ENCODE measurements at places on chromosomes 4 and X. TPM values are rescaled to one million over a fixed set of nuclear protein-coding genes. Genes with fewer than 3 reads are reported as not detected.

GPR50 gene
- 0.24 TPM for total RNA-seq

PPP2R2C gene
- total RNA-seq, result 13.1 TPM

GRCh38 chr4:117626664-117627063 lies 407.6 kb upstream of the NDST3 start:
- no peak overlapping the region for H3K27ac ChIP-seq
- no peaks in the 10 kb centered on the region for H3K27me3 ChIP-seq
- H3K4me1 ChIP-seq, result peaks cover 8% of the 10 kb centered on the region
- H3K36me3 ChIP-seq, result no peaks in the 10 kb centered on the region
- DNase-seq, result no peak
- H3K4me3 ChIP-seq, result no peak overlapping the region

- no peak overlapping the region for H3K27ac ChIP-seq
- DNase-seq, result no peak
- no peak overlapping the region for H3K4me3 ChIP-seq
- H3K27me3 ChIP-seq, result no peaks in the 10 kb centered on the region
- no peaks in the 10 kb centered on the region for H3K4me1 ChIP-seq
- H3K36me3 ChIP-seq, result no peaks in the 10 kb centered on the region
Measured at GRCh38 chr4:133323670-133324069, 174.6 kb downstream of the PCDH10 start.

DNA sequence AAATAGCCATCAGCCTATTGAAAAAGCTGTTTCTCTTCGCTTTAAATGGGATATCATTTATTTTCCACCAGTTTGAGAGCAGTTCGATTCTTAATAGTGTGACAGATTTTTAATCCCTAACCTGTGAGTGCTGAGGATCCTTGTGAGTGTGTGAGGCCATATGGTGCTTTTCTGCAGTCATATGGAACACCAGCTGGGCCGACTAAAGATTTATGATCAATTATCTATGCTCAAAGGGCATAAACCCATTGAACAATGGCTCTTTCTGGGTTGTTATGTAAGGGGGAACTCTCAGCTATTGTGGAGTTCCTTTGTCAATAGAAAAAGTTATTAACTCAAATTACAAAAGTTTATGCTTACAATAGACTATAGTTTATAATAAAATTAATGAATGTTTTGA lies 1003.6 kb downstream of the FAT4 start:
- DNase-seq, result no peak
- no peaks in the 10 kb centered on the region for H3K36me3 ChIP-seq
- H3K27me3 ChIP-seq, result no peaks in the 10 kb centered on the region
- no peak overlapping the region for H3K4me3 ChIP-seq

DNA sequence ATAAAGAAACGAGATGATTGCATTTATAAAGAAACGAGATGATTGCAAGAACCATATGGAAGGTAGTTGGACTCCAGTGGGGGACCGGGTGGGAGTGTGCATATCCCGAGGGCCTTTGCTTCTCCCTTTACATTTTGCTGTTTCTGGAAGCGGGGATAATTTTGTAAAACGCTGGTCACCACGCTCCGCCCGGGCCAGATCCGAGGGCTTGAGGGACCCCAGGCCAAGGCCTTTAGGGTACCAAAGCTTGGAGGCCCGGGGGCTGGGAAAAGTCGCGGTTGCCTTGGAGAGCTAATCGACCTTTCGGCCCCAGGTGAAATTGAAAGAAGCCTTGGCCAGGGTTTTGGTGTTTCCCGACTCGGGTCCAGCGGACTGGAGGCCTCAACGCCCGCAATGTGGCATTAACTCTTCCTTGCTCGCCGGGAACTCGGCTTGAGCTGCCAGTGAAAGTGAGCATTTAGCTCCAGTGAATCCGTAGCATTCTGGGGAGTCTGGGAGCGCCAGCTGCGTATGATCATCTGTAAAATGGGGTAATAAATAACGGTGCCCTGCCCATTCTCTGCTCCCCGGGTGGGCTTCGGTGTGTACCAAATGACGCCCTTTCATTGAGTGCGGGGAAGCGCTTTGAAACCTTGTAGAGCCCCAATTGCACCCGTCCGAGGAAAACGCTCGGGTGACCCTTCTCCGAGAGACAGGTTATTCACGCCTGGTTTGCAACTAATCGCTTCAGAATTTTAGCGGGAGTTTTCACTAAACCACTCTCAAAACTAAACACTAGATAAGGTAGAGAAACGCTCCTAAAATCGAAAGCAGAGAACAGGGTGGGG lies 4.5 kb downstream of the NKX3-2 start:
- peaks cover 5% of the 10 kb centered on the region for H3K4me1 ChIP-seq
- no peak overlapping the region for H3K27ac ChIP-seq

DNA sequence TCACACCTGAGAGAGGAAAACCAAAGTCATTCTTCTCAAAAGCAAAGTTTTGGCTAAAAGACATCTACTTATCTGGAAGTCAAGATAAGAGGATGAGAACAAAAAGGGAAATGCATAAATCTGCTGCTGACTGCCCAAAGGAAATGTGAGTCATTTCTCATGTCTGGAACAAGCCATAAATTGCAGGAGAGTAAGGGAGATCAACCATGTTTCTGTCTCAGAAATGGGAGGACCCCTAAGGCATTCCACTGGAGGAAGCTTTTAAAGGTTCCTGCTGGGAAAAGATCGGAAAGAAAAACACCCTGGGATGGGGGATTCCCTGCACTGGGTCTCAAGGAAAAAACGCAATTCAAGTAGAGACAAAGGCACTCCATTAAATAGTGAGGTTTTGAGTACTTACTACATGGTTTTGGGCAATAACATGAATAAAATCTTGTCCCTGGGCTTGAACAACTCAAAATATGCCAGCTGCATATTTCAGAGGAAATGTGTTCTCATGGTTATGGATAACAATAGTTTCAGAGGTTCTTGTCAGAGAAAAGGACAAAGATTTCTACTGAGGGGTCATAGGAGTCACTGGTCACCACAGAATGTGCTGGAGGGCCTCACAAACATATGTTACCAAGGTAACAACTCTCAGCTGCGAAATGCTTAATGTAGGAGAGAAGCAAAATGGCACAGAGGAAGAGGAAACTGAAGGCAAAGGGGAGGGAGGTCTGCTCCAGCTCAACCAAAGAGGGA lies 19.3 kb downstream of the GPR143 start:
- no peaks in the 10 kb centered on the region for H3K36me3 ChIP-seq
- no peaks in the 10 kb centered on the region for H3K27me3 ChIP-seq
- H3K27ac ChIP-seq, result no peak overlapping the region
- H3K4me3 ChIP-seq, result no peak overlapping the region
- no peaks in the 10 kb centered on the region for H3K4me1 ChIP-seq

- DNase-seq, result no peak
- no peak overlapping the region for H3K27ac ChIP-seq
- H3K4me3 ChIP-seq, result no peak overlapping the region
- no peaks in the 10 kb centered on the region for H3K36me3 ChIP-seq
Measured at GRCh38 chr4:166169111-166169510, 296.1 kb downstream of the TLL1 start.

- no peaks in the 10 kb centered on the region for H3K27me3 ChIP-seq
- DNase-seq, result no peak
- no peak overlapping the region for H3K27ac ChIP-seq
- H3K4me3 ChIP-seq, result no peak overlapping the region
Measured at GRCh38 chr4:155735496-155735895, 23.3 kb upstream of the GUCY1B1 start.

DNA sequence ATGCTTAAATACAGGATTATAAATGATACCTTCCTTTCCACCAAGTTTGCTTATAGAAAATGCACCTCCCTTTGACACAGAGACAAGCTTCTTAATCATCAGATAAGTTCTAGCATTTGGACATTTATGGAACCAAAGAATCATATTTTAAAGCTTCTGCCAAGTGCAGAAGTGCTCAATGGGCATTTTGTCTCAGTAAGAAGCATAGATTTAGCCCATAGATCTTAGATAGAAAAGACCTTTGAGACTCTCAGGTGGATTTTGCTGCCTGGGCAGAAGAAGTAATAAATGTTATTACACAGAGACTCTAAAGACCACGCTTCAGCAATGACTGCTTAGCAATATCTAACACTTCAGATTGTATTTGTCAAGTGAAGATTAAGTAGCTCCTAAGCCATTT lies 174.6 kb downstream of the VEGFC start:
- no peaks in the 10 kb centered on the region for H3K36me3 ChIP-seq
- no peak overlapping the region for H3K27ac ChIP-seq
- no peaks in the 10 kb centered on the region for H3K27me3 ChIP-seq
- no peak overlapping the region for H3K4me3 ChIP-seq
- DNase-seq, result no peak

DNA sequence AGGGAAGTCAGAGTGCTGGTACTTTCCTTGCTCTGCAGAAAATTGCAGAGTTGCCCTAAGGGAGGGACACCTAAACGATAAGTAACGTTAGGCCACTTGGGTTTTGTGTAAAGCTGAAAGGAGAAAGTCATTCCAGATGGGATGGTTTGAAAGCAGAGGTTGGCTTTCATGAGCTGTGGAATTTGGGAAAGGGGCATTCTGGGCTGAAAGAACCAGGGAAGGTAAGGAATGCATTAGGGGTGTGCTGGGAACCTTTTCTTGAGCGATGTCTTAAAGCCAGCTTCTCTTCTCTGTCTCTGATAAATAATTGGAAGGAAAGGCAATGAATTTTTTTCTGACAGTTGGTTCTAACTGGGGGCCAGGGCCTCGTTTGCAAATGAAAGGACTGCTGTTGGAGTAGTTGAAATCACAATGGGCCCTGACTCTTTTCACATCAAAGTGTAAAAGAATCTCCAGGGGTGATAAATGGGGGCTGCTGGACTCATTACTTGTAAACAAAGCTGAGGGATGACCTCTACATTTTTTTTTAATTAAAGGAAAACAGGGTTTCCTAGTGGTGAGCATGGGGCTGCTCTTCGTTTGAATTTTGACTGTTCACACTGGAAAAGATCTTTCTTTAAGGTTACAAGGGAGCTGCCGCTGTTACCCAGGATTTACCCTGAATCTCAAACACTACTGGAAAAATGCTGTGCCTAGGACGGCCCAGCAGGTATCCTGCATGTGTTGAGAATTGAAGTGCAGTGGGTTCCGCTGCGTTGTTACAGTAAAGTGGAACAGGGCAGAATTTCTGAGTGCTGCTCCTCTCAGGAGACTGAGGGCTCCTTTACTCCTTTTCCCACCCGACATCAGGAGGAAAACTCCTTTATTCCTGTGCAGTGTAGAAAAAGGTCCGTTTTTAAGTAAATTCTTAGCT lies 25.0 kb downstream of the AFF1 start:
- no peaks in the 10 kb centered on the region for H3K36me3 ChIP-seq
- no peaks in the 10 kb centered on the region for H3K27me3 ChIP-seq
- H3K4me1 ChIP-seq, result peaks cover 5% of the 10 kb centered on the region
- H3K4me3 ChIP-seq, result no peak overlapping the region

Data from testis (tissue), 5 donors.